Activated naive CD4-positive, alpha-beta T cell treated with anti-CD3 and anti-CD28 coated beads, Interleukin-2, amount 50 U/mL, for 16 hours (primary cell): ENCODE measurements at places on chromosomes 7 and 10.

DNA sequence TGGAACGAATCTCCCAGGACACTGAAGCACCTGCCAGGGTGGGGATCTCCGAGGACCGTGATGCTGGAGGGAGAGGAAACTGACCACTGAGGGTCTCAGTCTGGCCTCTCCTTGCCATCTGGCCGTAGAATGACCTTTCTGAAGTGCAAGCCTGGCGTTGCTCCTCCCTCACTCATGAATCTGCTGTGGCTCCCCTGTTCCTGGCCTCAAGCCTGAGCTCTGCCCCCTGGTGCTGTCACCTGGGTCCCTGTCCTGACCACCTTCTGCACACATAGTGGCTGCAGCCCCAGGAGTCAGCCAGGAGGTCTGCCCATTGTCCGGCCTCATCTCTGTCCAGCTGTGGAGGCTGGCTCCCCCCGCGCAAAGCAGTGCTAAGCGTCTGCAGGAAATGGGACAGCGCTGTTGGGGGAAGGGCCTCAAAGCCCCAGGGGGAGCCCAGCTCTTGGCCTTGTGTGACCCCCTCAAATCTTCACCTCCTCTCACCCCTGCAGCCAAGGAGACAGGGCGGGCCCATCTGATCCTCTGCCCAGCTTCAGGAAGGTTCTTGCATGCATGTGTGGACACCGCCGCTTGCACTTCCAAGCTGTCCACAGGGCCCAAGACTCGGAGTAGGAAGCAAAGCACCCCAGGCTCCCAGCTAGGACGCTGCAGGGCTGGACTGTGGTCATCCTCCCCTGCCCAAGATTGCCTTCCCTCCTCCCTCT lies 65.7 kb downstream of the MYL10 start:
- no peak for DNase-seq

- DNase-seq: no peak
Observed at GRCh38 chr10:60123172-60123571, 216.8 kb upstream of the CCDC6 start.

DNA sequence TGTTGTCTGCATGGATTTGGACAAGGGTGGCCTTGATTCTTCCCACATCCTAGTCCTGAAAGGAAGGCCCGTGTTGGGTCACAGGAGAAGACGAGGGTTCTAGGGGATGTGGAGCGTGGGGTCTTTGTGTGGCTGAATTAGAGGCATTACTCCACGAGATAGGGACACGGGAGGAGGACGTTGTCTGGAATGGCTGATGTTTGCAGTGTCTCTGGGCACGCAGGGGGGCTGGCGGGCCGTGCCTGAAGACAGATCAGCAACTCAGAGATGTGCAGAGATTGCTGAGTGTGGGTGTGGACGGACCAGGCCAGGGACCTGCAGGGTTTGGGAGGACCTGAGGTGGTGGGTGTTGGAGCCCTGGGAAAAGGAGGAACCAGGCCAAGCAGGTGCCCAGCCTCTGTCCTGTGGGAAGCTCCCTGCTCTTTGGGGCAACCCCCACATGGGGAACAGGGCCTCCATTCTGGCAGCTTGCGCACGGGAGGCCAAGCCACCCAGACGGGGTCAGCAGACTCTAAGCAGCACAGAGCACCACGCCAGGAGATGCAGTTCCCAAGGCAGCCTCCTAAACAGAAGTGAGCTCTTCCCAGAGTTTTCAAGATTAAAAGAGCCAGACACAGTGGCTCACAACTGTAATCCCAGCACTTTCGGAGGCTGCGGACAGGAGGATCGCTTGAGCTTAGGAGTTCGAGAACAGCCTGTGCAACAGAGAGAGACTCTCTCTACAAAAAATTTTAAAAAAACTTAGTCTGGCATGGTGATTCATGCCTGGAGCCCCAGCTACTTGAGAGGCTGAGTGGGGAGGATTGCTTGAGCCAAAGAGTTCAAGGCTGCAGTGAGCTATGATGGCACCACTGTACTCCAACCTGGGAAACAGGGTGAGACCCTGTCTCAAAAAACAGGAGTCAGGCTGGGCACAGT lies 71.0 kb upstream of the GTF2I start:
- no peak for DNase-seq

DNA sequence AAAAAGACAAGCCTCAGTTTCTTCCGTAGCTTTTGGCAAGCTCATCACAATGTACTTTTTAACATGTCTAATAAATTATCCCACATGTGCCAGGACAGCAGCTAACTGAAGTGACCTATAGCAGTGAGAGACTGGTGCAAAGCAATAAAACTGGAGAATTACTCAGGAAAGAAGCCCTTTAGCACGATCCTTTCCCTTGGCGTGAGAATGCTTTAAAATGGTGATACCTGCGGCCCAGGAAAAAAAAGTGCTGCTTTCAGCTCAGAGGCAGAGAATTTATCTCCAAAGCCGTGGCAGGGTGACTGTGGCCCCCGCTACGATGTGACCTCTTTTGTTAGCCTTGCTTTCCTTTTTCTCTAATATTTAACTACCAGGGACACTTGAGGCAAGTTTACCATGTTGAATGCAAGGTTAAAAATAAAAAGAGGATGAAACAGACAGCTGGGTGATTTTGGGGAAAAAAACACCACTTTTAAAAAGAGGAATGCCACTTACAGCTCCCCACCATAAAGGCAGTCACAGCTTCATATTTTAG lies 184.0 kb downstream of the FANK1 start:
- no peak for DNase-seq

DNA sequence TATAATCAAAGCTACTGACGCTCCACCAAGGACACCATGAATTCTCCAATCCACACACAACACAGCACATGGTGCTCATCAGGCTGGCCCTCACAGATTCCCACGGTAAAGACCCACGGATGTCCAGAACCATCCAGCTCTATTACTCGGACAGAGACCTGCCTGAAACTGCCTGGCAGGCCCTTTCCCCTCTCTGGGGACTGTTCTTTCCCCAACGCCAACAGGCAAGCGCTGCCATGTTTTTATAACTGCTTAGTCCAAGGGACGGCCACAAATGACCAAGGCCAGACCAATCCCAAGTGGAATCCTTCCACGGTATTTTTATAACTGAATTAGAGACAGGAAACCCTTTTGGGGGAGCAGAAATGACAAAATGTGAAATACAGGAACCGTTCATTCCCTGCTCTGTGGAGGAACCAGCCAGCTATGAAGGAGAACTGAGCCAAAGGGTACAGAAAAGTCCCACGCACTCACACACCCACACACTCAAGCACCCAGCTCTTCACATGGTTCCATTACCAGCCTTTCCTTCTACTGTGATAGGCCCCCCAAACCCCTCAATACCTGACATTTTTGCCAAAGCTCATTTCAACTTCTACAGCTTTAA lies 4.1 kb downstream of the PIP4K2A start:
- DNase-seq: no peak

GRCh38 chr10:43136995-43137716 lies 1.1 kb upstream of the CSGALNACT2 start:
- DNase-seq: no peak

DNA sequence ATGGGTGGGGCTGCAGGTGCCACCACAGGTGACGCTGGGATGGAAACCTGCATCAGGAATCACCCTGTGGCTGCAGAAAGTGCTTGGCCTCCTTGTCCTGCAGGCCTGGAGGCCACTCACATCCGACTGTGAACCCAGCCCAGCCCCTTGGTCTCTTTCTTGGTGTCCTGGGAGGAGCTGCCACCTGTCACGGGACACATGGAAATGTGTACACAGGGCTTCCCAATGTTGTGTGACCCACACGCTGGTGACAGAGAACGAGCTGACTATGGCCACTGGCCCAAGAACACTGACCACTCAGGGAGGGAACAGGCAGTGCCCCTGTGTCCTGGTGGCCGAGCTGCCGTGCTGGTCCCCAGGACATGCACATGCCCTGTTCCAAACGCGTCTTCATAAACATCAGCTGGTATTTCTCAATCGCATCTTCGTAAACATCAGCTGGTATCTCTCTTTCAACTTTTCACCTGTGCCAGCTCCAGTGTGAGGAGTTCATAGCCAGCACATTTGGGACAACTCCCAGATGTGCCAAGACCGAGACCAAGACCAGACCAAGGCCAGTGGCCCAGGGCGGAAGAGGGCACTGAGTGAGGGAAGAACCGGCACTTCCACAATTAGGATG lies 57.9 kb upstream of the INPP5A start:
- DNase-seq: no peak

- no peak for DNase-seq
Observed at GRCh38 chr7:123655614-123656013, at the start of gene LMOD2. TSS of gene LMOD2 (plus strand) at chr7:123655866. CDS start at chr7:123655964, 98 bp downstream.

GRCh38 chr7:92731335-92732063 lies 104.9 kb downstream of the CDK6 start:
- DNase-seq: peak; percentile 45

DNA sequence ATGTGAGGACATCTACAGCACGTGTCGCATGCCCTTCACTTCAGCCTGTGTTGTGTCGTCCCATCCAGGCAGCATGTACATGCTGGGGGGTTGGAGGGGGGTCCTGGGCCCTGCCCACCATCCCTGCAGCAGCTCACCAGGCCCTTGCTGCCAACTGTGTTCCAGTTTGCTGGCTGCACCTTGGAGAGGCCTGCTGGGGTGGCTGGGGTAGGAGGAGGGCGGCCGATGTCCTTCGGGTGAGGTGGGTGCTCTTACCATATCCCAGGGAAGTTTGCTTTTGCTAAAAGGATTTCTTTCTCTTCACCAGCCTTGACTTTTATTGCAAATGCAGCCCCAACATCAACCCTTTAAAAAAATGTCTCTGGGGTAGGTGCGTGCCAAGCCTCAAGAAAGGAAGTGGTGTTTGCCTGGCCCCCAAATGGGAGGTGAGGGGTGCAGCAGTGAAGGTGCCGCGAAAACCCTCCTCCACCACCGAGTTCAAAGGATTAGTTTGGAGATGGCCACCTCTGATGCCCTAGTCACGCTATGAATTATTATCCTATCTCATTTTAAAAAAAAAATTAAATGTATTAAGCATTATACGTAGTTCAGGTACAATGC lies 165.8 kb upstream of the KLF6 start:
- no peak for DNase-seq

DNA sequence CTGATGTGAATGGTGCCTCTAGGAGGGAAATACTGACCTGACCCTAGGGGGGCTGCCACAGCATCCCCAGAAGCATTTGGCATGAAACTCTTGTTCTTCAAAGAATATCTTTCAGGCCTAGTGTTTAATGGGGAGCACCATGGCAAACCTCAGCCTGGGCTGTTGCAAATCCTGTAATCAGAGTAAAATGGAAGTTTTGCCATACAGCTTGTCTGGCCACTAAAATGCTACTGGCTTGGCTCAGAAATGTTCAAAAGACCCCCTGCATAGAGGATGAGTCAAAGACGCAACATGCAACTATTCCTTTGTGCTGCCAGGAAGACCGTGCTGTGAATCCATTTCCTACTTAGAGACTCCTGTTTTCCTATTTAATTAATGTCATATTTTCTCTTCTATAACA lies 26.7 kb downstream of the HECW1 start:
- no peak for DNase-seq

DNA sequence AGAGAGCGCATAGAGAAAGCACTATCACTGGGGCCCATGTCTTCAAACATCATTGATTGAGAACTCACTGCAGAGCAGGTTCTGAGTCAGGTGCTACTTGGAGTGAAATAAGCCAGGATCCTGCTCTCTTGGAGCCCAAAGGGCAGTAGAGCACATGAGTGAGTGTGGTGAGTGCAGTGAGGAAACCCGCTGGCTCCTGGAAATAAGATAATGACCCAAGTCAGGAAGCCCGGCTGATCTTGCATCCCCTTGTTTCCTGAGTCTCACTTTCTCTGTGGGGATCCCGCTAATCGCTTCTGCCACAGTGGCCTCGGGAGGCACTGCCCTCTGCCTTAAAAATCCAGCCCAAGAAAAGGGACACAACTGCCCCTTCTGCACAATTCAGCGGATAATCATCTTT lies 7.1 kb upstream of the FAM107B start:
- DNase-seq: no peak

GRCh38 chr10:72323108-72323749 lies 31.5 kb downstream of the DNAJB12 start:
- DNase-seq: no peak

DNA sequence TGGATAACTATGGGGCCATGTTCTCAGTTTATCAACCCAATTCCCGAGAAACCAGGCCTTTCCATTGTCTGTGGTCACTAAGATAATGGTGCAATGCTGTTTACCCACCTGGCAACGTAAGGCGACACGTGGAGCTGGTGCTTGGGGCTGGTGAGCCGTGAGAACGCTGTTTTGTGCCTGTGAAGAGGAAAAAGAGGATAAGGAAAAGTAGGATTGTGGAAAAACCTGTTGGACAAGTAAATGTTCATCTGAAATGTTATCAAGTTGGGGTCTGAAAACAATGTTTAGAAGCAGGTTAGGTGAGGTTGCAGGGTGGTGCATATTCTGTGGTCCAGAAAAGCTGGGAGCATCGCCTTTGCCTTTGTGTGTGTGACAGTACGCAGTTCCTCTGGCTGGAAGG lies 88.5 kb downstream of the PPP1R17 start:
- DNase-seq: no peak

DNA sequence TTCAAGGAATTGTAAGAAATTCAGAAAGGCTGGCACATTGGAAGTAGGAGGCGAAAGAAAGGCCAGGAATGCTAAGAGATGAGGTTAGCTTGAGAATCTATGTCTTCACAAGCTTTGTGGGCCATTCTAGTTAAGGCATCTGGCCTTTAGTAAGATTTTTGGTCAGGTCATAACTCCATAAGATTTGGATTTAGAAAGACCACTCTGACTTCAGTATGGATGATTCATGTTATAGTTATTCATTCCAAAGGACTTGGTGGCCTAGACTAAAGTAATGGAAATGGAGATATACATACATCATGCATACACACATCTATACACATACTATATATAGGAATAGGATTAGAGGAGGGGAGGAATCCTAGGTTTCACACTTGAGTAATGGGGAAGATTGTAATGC lies 77.5 kb downstream of the SEPTIN7 start:
- no peak for DNase-seq

- DNase-seq: no peak
Observed at GRCh38 chr7:81430761-81431160, 339.1 kb downstream of the HGF start.

DNA sequence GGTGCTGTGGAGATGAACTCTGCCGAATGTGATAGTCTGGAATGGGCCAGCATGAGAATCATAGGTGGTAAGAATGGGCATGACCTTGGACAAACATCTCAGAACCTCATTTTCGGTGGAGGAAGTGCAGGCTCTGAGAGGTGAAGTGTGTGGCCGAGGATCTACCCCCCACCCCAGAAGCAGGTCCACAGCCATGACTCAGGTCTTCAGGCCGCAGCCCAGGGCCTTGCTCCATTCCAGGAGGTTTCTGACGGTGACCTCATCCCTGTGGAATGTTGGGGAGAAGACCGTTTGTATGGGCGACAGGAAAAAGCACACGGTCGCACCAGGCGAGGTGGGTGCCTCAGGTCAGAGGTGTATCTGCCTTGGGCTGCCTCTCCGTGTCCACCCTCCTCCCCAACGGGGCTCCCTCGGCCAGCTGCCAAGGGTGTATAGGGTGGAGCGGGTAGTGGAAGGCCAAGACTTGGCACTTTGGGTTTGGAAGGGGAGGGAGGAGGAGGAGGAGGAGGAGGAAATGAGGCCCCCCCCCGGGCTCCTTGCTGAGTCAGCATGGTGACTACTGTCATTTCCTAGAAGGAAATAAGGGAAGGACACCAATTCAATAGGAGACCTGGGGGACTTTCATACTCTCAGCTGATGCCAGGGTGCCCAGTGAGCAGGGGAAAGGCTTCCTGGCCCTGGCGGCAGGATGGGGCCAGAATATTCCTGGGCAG lies 168.0 kb upstream of the RHEB start:
- no peak for DNase-seq
